Stimulated activated naive CD8-positive, alpha-beta T cell treated with anti-CD3 and anti-CD28 coated beads, Interleukin-15, amount 100 ng/mL, for 72 hours (primary cell): ENCODE measurements at places on chromosomes 16 and 17.

- no peak for DNase-seq
Measured at GRCh38 chr17:65459677-65460347, 101.6 kb downstream of the AXIN2 start.

DNA sequence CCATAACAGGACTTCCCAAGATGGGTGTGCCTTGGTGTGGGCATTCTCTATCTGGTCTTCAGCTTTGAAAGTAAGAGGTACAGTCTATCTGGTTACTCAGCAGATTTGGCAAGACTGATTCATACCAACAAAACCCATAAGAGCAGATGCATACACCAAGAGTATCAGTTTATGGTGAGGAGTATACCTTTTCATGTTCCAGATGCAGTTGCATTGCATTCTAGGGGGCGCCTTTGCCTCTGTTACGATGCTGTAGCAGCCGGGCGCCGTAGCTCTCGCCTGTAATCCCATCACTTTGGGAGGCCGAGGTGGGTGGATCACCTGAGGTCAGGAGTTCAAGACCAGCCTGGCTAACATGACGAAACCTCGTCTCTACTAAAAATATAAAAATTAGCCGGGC is 31.1 kb upstream of the CARMIL2 start:
- no peak for DNase-seq

DNA sequence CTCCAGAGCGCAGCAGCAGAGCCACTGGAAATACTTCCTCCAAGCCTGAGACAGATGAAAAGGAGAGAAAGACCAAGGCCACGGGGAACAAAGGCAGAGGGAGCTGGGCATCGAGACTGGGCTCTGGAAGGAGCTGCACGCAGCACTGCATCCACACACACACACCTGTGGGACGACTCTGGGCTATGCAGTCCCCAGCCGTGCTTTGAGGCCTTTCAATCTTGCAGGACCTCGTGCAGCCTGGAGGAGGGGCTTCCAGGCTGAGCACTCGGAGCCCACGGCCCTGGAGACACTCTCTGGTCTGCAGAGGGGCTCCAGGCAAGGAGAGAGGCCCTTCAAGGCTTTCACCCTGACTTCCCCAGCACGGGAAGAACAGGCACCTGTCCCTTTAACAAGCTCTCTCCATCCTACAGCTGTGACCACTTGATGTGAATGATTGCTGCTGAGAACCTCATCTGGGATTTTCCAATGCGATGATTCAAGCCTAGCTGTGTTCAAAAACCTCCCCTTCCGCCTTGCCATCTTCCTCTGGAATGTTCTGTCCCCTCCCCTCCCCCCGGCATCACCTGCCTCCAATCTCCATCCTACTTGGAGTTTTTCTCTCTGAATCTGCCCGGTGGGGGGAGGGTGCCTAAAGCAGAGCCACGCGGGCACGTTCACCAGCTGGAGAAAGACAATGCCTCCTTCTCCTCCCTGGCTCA is 37.5 kb downstream of the RBFOX3 start:
- DNase-seq = no peak

DNA sequence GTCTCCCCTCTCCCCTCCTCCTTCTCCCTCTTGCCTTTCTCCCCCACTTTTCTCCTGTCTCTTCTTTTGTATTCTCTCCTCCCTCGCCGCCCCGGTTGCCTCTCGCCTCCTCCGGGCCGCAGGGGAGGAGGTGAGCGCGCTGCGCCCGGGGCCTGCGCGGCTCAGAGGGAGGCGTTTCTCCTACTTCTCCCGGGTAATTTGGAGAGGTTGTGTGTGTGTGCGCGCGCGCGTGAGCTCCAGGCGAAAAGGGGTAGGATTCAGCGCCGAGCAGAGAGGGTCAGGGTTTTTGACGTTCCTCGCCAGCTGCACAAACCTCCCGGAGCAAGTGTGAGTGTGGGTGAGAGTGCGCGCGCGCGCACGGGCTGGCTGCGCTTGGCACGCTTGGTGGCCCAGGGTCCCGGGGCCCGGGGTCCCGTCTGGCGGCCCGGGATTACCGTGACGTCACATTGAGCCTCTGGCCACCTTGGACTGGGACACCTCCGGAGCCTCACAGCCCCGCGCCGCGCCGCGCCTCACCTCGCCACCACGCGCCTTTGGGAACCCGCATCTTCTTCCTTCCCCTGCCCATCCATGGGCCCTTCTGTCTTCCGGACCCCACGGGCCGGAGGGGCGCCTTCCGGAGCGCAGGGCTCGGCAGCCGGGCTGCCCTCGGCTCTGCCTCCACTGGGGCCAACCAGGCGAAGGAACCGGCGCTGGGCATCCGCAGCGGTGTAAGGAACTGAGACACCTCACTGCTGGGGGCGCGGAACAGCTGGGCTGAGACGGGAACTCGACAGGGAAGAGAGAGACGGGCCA is 479 bp downstream of the IRX6 start:
- DNase-seq = no peak

DNA sequence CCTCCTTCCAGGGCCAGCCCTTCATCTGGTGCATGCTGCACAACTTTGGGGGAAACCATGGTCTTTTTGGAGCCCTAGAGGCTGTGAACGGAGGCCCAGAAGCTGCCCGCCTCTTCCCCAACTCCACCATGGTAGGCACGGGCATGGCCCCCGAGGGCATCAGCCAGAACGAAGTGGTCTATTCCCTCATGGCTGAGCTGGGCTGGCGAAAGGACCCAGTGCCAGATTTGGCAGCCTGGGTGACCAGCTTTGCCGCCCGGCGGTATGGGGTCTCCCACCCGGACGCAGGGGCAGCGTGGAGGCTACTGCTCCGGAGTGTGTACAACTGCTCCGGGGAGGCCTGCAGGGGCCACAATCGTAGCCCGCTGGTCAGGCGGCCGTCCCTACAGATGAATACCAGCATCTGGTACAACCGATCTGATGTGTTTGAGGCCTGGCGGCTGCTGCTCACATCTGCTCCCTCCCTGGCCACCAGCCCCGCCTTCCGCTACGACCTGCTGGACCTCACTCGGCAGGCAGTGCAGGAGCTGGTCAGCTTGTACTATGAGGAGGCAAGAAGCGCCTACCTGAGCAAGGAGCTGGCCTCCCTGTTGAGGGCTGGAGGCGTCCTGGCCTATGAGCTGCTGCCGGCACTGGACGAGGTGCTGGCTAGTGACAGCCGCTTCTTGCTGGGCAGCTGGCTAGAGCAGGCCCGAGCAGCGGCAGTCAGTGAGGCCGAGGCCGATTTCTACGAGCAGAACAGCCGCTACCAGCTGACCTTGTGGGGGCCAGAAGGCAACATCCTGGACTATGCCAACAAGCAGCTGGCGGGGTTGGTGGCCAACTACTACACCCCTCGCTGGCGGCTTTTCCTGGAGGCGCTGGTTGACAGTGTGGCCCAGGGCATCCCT is 7.4 kb downstream of the NAGLU start:
- no peak for DNase-seq

DNA sequence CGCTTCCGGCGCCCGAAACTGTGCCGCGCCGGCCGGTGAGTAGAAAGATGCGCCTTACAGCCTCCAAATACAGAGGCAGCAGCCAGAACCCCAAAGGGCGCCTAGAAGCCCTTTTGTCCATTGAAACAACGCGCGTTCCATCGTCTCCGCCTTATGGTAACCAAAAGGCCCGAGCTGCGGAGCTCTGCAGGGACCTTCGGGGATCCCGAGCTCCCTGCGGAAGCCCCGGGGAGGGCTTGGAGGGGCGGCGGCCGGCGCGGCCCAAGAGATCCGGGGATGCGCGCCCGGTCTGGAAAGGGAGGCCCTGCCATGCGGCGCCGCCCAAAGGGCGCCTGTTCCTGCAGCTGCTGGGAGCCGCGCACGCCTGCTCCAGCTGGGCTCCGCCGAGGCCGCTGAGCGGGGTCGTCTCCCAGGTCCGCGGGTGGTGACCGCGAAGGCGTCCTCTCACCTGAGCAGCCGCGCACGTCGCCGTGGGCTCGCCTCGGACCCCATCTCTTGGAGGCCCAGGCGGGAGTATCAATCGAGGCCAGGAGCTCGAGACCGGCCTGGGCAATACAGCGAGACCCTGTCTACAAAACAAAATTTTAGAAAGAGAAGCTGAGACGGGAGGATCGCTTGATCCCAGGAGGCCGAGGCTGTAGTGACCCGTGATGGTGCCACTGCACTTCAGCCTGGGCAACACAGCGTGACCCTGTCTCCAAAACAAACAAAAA is 742 bp upstream of the FBXO31 start:
- no peak for DNase-seq

- no peak for DNase-seq
Measured at GRCh38 chr17:30208214-30208613, 27.3 kb downstream of the SLC6A4 start.

DNA sequence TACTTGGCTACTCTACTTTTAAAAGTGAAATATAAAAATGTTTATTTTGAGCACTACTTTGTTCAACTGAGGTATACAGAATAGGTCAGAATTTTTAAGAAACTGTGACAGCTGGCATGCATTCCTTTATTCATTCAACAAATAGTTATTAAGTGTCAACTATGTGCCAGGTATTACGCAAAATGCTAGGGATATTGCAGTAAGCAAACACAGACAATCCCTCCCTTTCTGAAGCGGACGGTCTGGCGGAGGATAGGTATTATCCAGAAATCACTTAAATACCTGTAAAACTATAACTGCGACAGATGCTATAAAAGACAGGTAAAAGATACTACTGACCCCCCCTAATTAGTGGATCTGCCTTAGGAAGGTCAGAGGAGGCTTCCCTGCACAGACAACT is 26.1 kb downstream of the METTL16 start:
- no peak for DNase-seq

DNA sequence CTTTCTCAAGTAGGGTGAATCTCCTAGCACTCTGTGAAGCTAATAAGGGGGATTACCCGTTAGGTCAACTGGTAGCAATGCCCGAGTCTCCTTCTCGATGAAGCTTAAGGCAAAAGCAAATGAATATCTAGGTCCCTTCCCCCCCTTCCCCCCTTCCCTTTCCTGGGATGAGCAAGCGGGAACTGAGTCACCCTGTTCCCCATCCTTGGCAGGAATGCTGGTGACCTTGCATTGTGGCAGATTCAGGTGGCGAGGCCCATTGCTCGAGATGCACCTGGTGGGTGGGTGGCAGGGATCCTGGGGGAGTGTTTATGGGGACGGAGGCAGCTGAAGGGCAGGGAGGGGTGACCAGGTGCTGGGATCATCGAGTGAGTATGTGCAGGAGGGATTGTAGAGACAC is 7.1 kb downstream of the NXPH3 start:
- DNase-seq = no peak

DNA sequence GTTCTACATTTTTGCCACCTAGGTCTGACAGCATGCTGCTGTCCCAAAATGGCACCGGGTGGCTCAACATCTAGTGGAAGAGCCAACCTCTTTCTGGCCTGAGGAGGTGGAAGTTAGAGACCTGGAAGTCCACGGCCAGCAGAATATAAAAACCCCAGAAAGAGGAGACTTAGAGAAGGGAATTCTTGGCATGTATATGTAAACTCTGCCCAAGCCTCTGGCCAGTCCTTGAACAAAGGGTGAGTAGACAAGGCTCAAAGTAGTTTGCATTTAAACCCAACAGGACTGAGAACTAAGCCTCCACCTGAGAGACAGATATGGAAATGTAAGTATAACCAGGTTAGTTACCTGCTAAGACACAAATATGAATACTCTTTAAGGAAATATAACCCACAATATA is 210.3 kb downstream of the GRIN2A start:
- DNase-seq = no peak

DNA sequence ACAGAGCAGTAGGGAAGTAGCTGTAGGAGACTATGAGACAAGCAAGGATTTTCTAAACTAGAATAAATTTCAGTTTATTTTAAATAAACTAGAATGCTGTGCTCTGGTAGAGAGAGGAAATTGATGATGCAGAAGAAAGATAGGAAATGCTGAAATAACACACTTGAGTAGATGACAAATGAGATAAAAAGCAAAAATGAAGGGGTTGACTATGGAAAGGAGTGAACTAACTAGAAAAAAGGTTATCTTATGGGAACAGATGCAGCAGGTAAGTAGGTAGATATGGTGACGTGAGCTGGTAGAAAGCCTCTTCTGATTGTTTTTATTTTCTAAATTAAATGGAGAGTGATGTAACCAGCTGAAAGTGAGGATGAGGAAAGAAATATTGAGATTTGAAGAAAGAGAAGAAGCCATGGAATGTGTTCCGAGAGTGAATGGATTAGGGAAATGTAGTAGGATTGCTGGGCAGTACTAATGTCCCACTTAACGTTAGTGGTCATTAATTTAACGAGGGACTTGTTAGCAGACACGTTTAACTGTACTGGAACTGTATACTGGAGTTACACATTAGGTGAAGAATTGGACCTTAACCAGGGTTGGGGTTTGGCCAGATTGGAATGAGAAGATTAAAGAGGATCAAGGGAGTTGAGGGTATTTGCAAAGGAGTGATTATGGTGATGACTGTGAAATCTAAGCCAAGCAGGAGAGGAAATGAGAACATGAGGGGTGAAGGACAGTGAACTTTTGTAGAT is 196.5 kb downstream of the TANC2 start:
- DNase-seq = no peak

DNA sequence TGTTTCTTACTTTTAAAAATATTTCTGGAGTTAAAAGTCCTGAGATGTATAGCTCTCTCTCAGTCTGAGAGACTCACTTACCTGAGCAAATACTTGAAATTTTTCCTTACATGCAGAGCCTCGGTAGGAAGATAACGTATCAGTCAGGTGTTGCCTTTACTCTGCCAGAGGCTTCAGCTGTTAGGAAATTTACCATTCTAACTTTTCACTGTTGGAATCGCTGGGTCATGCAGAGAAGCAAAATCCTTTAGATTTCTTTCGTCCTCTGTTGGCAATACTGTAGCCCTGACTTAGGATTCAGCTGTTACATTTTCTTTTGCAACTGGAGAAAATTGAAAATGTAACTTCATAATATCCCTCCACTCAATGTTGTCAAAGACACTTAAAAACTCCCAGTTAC is 20.0 kb upstream of the KCNJ16 start:
- no peak for DNase-seq

DNA sequence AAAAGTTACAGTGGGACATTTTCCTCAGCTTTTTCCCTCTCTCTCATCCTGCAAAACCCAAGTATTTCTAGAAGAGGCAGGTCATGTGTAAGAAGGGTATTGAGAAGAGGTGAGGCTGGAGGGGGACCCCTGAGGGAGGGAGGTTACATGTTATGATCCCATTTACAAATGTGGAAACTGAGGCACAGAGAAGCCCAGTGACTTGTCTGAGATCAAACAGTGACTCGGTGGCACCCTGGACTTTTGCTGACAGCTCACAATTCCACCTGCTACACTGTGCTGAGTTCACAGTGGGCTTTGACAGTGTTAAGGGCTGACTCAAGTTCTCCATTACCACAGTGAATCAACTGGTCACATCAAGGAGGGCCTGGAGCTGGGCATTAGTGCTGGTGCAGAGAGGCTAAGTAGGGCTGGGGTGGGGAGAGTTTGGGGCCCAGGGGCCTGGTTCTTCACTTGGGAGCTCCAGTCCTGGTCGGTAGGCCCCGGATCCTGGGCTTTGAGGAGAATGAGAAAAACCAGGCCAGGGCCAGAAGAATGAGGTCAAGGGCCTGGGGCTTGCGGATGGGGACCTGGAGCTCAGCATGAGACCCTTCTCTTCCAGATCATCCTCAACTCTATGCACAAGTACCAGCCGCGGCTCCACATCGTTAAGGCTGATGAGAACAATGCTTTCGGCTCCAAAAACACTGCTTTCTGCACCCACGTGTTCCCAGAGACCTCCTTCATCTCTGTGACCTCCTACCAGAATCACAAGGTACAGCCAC is 26.0 kb downstream of the TBX4 start:
- no peak for DNase-seq
